Small intestine (tissue), 16 donors: ENCODE measurements at places on chromosomes 5 and 9. TPM values are rescaled to one million over a fixed set of nuclear protein-coding genes. Genes with fewer than 3 reads are reported as not detected.

Gene CCL28
- 3.2 TPM for polyA plus RNA-seq

Gene SIMC1
- 5.9 TPM for polyA plus RNA-seq

Gene PCDHGC3
- polyA plus RNA-seq, result 14.9 TPM

Gene MLANA
- not detected for polyA plus RNA-seq

Gene FOXD4L3
- not detected for polyA plus RNA-seq

Gene PCDHGA9
- polyA plus RNA-seq, result not detected

Gene GRM6
- polyA plus RNA-seq, result 0.43 TPM

Gene FGF10
- 1.4 TPM for polyA plus RNA-seq

Gene TSSK1B
- not detected for polyA plus RNA-seq

Gene SHC3
- polyA plus RNA-seq, result 0.57 TPM

Gene PCDHGA5
- polyA plus RNA-seq, result 0.68 TPM

Gene SPAG8
- not detected for polyA plus RNA-seq

Gene CTNND2
- not detected for polyA plus RNA-seq

Gene C5orf58
- polyA plus RNA-seq, result not detected

Gene ASPN
- 2.8 TPM for polyA plus RNA-seq

Gene CD14
- 3.1 TPM for polyA plus RNA-seq

Gene GAS1
- polyA plus RNA-seq, result 0.54 TPM

Gene NPM1
- polyA plus RNA-seq, result 1,717 TPM

Gene TMEM203
- 35.3 TPM for polyA plus RNA-seq

Gene IL9
- polyA plus RNA-seq, result not detected

Gene TEX10
- 21.7 TPM for polyA plus RNA-seq

Gene ISCA1
- polyA plus RNA-seq, result 38.5 TPM

Gene PCDHB13
- 0.49 TPM for polyA plus RNA-seq

Gene PHF19
- polyA plus RNA-seq, result 2.0 TPM

Gene SLC34A3
- polyA plus RNA-seq, result 0.89 TPM

Gene ZNF454
- 3.1 TPM for polyA plus RNA-seq

Gene TTC33
- polyA plus RNA-seq, result 18.1 TPM

Gene FBN2
- 16.9 TPM for polyA plus RNA-seq

Gene OCLN
- polyA plus RNA-seq, result 16.2 TPM

Gene SPINK6
- polyA plus RNA-seq, result not detected
